Aorta (tissue), 5 donors: ENCODE measurements at places on chromosomes 2 and 18.

DNA sequence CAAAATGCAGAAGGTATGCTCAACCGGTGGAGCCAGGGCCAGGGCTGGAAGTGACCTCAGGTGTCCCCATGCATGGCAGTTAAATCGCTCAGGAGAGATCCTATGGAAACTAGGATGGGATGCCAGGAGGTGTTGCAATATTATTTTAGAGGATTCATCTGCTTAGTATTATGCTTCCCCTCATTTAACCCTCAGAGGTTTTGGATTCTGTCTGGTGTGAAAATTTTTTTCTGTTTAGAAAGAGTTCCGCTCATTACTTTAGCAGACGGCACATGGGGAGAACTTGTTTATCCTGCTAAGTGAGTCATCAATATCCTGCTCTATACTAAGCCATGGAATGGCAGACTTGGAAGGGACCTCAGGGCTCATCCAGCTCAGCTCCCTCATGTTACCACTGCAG, 42.5 kb downstream of the TRIB2 start:
- no peak for DNase-seq

DNA sequence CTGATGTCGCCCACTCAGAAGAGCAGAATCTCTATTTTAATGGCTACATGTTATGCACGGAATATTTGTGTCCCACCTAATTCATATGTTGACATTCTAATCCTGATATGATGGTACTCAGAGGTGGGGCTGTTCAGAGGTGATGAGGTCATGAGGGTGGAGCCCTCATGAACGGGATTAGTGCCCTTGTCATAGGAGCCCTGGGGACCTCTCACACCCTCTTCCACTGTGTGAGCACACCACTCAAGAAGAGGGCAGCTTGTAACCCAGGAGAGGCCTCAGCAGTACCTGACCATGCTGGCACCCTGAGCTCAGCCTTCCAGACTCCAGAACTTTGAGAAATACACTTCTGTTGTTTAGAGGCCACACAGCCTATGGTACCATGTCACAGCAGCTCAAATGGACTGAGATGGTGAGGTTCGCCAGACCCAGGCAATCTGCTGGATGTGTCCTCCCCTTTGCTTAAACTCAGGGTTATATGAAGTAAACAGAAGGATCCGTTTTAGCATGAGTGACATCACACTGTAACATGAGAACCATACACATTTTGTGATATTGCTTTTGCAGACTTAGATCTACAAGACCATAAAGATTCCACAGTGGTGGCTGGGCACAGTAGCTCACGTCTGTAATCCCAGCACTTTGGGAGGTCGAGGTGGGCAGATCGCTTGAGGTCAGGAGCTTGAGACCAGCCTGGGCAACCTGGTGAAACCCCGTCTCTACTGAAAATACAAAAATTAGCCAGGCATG, 48.7 kb downstream of the ATOH8 start:
- DNase-seq, result no peak

GRCh38 chr2:219736209-219736608, 108.8 kb downstream of the SLC4A3 start:
- DNase-seq, result no peak

- DNase-seq, result no peak
Measured at GRCh38 chr2:66901344-66901743, 466.4 kb downstream of the MEIS1 start.

DNA sequence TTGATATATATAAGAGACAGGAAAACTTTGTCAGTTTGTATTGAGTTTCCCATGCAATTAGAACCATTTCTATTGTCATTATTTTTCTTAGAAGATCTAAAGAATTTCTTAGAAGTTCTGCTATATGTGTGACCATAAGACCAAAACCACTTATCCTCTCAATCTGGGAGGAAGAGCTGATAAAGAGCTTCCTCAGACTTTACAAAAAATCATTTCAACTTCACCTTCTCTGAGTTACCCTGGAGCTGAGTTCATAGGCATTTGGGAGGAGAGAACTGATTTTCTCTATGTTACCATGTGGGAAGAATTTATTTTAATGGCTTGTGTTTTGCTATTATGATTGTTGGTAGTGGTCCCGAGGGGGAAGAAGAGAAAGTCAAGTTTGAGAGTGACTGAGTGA, 329.3 kb downstream of the GPD2 start:
- DNase-seq, result no peak

DNA sequence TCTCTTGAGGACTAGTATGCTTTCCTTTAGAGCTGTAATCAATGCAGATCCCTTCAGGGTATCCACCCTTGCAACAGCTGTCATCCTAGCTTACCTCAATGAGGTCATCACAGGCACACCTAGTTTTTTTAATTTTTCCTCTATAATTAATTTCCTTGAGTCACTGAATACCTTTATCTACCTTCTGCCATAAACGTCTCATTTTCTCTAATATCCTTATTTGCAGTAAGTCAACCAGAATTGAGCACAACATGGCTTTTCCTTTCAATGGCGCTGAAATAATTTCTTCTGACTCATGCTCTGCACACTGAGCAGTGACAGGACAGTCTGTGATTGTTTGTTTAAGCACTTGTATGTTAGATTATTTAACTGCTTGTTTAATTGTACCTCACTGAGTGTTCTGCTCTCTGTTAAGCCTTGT, 49.4 kb downstream of the ETAA1 start:
- no peak for DNase-seq
